Activated T-cell treated with anti-CD3 and anti-CD28 coated beads, Interleukin-2, amount 50 U/mL, for 72 hours (primary cell): ENCODE measurements at places on chromosomes 7 and 10. TPM values are rescaled to one million over a fixed set of nuclear protein-coding genes. Genes with fewer than 3 reads are reported as not detected.

The EGR2 gene
- total RNA-seq = 76.7 TPM

The ECHDC3 gene
- total RNA-seq = 4.2 TPM

DNA sequence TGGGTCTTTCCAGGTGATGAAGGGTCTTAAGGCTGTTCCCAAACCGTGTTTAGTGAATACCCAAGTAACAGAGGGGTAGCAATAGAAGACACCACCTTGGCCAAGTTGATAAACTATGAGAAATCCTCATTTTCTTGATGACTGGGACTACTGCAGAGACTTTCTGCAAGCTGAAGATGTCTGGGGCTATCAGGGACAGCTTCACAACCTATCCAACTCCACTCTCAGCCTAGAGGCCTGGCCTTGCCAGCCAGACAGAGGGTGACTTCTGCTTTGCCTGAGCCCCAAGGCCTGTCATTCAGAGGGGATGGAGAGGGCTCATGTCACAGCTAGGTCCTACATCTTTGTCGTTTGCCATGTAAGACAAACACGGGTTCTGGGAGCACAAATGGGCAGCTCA is 255.9 kb upstream of the GRB10 start:
- no peak overlapping the region for H3K4me3 ChIP-seq
- H3K27ac ChIP-seq = no peak overlapping the region
- no peaks in the 10 kb centered on the region for H3K4me1 ChIP-seq
- no peaks in the 10 kb centered on the region for H3K36me3 ChIP-seq

GRCh38 chr7:24734306-24734705 is 23.0 kb downstream of the GSDME start:
- H3K4me3 ChIP-seq = no peak overlapping the region
- DNase-seq = no peak
- peaks cover 41% of the 10 kb centered on the region for H3K27me3 ChIP-seq
- H3K36me3 ChIP-seq = no peaks in the 10 kb centered on the region
- peaks cover 10% of the 10 kb centered on the region for H3K4me1 ChIP-seq
- H3K27ac ChIP-seq = no peak overlapping the region

GRCh38 chr7:154918741-154919140 is 84.2 kb downstream of the PAXIP1 start:
- no peak overlapping the region for H3K27ac ChIP-seq
- no peaks in the 10 kb centered on the region for H3K36me3 ChIP-seq
- peaks cover 4% of the 10 kb centered on the region for H3K27me3 ChIP-seq
- H3K4me3 ChIP-seq = no peak overlapping the region

The TSPAN12 gene
- not detected for total RNA-seq
